ENCODE measurements at places on chromosomes 3 and 15.

DNA sequence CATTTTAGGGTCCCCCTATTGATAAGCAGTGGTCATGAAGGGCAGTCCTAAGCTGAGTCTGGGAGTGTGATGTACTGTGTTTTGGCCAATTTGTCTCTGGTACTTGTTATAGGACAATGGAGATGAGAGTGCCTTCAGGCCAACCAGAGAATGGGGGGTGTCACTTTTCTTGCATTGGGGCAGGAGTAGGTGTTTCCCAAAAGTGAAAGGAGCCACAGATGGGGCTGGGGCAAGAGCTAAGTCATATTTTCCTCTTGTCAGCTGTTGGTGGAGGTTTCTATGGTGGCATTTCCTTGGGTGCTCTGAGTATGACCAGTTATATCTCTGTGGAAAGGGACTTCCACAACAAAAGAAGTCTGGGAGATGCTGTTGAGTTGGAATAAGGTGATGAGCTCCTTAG, 24.7 kb upstream of the BSN start:
- no peak for DNase-seq

GRCh38 chr3:44342176-44342790, 3.7 kb downstream of the TCAIM start:
- peak; percentile 14 for DNase-seq

DNA sequence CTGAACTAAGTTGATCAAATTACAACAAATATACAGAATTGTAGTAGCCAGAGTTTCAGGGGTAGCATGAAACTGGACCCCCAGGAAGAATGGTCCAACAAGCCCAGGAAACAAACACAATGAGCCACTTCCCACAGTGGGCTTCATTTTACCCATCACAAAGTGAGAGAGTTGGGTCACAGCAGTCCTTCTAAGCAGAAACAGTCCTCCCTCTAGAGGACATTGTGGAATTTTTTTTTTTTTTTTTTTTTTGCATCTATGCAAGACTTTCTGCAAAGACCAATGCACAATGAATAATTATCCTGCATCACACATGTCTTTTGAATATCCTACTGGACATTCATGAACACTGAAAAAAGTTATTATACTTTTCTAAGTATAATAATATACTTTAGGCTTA, 73.8 kb upstream of the ATP13A5 start:
- no peak for DNase-seq

GRCh38 chr3:147797095-147797494, 387.9 kb downstream of the ZIC1 start:
- DNase-seq, result no peak

DNA sequence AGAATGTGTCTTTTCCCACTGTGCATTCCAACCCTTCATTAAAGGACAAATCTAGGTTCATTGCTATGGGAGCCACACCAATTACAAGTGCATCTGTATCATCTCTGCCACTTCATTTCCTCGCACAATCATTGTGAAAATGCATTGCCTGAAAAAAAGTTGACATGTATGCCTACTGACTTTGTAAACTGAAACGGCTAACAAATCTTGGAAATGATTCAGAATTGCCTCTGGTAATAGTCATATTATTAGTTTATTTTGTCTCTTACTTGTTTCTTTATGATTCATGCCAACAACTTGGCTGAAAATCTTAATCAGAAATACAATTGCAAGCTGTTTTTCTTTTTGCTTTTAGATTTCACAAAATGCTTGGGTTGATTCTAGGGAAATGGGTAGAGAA, 497.1 kb downstream of the ZIC1 start:
- no peak for DNase-seq

GRCh38 chr3:126526668-126527005, 2.7 kb downstream of the CHST13 start:
- DNase-seq, result no peak

DNA sequence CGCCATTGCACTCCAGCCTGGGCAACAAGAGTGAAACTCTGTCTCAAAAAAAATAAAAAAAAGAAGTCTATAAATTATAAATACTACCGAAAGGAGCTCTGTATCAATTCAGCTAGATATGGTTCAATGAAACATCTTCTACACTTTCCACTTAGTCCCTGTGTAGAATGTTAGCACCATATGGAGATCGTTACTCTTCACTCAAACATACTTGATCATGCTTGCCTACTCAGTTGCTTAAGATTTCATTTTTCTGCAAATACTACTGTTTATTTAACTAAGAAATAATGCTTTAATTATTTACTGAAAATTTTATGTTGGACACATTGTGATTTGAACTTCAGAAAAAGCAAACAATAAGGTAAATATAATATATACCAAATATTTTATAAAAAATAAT, 17.1 kb upstream of the NANOGP8 start:
- no peak for DNase-seq

DNA sequence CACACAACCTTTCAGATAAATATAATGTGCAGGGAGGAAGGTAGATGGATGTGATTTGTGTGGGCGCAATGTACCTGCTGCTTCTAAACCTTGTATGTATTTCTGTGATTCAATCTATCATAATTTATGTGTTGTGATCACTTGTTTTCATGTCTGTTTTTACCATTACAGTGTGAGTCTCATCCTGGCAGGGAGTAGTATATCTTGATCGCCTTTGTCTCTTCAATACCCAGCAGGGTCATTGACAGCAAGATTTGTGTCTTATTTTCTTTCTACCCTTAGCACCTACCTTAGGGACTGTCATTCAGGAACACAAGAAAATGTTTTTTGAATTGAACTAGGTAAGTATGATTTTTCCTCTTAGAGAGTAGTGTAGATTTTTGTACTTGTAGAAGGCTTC, 83.7 kb upstream of the SELENOK start:
- no peak for DNase-seq

GRCh38 chr3:12392101-12392878, 92.0 kb upstream of the TSEN2 start:
- DNase-seq, result no peak

- DNase-seq, result no peak
These were observed 334.1 kb upstream of the GRM7 start for GRCh38 chr3:6526861-6527260.

DNA sequence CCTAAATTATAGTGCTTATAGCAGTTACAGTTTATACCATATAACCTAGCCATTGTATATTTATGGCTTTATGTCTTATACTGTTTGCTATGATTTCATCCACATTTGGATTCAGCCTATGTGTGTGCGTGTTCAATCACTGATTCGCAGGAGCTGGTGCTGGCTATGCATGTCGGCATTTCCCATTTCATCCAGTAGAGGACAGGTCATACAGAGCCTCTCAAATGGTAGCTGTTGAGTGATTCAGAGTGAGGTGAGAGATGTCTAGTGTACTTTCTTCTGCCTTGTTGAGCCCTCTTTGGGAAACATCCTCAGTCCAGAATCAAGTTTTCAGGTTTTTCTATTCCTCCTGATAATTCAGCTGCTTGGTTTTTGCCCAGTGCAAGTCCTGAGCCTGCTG, 76.1 kb downstream of the FRMD4B start:
- no peak for DNase-seq

GRCh38 chr3:164250923-164251322, 827.4 kb downstream of the SI start:
- no peak for DNase-seq

GRCh38 chr3:120198305-120198878, 86.6 kb downstream of the GPR156 start:
- peak; percentile 19 for DNase-seq

DNA sequence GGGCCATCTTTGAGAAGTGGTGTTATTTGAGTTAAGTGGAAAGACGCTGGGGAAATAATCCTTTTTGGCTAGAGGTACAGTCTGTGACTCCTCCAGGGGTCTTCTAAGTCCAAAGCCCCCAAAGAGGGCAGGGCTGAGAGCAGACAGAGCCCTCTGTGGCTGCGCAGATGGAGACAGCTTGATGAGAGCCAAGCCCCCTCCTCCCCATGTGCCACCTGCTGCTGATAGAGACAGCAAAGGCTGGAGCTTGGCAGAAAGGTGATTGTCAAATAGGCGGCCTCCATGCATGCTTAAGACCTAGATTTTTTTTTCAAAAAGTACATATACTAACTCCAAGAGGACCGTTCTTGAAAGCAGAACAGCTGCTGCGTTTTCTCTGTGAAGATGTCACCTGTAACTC, 72.4 kb downstream of the CRYGS start:
- no peak for DNase-seq

- no peak for DNase-seq
These were observed 137.7 kb downstream of the LRIG1 start for GRCh38 chr3:66363148-66363547.

DNA sequence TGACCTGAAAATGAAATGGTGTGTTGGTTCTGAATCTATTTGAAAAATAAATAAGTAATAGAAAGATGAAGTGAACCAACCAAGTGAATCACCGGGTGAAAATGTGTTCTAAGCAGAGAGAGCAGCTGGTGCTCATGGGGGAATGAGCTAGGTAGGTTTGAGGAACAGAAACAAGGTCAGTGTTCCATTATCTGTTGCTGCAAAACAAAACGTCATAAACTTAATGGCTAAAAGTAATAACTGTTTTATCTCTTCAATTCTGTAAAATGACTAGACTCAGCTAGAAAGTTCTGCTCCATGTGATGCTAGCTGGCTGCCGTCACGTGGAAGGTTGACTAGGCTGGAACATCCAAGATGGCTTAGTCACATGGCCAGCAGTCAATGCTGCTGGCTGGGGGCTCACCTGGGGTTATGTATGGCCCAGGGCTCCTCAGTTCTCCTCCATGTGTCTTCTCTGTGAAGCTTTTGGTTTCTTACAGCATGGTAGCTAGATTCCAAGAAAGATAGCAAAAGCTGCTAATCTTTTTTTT, 13.3 kb upstream of the SH3BP5 start:
- no peak for DNase-seq

- DNase-seq, result peak; percentile 74
These were observed 205.9 kb downstream of the MBNL1 start for GRCh38 chr3:152474585-152474984.

DNA sequence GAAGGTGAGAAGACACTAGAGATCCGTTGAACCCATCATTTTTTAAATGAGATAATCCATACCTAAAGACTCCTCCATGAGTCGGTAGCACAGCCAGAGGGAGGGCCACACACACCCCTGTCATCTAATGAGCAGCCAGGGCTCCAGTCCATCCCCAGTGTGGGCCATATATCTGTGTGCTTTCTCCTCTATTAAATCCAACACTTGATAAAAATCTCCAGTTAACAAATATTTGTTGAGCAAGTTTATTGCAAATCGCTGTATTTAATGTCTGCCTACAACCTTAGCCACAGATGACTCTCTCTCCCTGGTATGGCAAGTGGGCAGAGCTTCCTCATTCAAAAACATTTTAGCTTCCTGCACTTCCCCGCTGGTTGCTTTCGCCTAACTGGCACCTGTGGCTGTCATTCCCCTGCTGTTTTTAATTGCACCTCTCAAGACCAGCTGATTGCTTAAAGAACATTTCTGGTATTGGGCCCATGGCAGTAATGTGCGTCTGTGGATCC, 82.8 kb downstream of the SMAD3 start:
- DNase-seq, result no peak

DNA sequence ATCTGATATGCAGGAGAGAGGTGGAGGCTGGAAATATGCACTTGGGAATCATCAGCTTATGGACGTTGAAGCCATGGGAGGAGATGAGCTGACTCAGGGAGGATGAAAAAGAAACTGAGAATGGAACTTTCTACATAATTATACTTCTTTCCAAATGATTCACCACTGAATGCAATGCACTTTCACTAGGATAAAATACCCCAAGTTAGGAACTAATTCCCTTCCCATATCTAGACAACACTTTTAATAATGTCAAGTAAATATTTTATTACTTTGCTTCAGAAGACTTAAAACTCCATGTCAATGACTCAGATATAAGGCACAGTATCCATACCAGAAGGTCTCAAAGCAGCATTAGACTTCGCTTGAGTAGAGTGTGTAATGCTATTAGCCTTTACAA, 24.2 kb downstream of the NPTN start:
- no peak for DNase-seq

DNA sequence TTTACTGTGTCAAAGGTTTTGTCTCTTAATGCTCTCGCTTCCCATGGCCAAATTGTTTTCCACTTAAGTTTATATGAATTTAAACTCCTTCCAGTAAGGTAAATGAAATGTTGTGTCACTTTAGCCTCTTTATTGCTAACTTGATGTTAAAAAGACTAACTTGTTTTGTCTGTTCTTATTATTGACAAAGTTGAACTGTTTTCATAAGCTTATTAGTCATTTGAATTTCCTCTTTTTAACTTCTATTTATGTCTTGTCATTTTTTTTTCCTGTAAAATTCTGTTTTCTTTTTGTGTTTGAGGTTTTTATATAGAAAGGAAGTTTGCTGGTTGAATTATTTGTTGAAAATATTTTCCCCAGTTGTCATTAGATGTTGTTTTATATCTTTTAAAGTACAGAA, 25.8 kb downstream of the FAM98B start:
- no peak for DNase-seq

DNA sequence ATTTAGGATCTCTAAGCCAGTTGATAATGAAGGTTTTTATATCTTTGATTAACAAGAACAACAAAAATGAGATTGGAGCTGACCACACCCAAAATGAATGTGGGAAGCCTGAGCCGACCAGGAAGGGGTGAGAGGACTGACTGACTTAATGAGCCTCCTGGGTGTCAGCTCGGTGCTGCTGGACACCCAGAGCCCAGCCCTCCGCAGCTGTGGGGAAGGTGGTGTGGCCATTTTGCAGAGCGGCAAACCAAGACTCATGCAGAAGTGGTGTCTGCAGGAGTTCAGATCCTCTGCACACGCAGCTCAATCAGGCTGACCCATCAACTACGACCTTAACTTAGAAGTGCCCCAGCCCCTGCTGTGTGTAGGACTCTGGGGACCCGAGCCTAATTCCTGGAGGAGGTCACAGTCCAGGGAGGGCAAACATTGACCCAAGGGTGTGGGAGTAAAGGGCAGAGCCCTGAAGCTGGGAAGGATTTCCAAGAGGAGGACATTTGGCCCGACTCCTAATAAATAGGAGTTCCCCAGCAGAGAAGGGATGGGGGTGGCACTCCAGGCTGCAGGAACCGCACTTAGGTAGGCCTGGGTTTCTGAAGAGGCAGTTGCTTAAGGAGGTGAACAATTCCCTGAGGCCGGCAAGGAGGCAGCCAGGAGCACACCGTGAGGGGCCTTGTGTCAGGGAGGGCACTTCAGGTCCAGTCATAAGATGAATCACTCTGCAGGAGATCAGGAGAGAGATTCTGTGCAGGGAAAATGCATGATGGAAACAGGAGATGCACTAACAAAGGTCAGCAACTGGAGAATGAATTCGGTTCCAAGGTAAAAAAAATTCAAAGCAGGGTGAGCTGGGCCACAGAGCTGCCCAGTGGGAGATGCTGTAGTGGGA, 197.1 kb upstream of the TPM1 start:
- no peak for DNase-seq

- DNase-seq, result peak; percentile 48
These were observed at the start of gene TMEM266 for GRCh38 chr15:76059320-76060117. TSS of gene TMEM266 (plus strand) at chr15:76059985. CDS start at chr15:76134264, 74,279 bp downstream.

All from Ammon's horn (tissue), 1 donor.